ENCODE measurements at places on chromosomes 3 and 15. TPM values are rescaled to one million over a fixed set of nuclear protein-coding genes. Genes with fewer than 3 reads are reported as not detected.

Gene EPM2AIP1
- total RNA-seq, result 19.4 TPM

DNA sequence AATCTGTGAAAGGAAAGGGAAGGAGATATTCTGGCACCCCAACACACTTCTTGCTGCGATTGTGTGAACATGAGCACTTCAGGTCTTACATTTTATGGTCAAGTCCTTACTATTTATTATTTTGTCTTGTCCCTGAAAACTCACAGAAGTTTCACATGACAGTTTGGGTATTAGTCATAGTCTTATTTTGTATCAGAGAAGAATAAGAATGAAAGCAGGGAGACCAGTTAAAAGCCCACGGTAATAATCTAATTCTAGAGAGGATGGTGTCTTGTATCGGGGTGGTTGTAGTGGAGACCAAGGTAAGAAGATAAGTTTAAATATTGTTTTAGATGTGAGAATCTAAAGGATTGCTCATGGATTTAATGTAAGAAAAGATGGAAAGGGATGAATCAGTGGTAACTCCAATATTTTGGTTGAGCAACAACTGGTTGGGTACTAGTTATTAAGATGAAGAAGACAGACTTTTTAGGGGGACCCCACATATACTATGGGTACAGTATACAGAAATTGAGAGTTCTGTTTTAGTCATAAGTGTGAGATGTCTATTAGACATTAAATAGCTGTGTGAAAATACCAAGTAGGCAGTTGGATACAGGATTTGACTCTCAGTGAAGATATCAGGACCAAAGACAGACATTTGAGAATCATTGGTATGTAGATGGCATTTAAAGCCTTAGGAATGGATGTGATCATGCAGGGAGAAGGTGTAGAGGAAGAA lies 227.6 kb downstream of the MFSD1 start:
- no peaks in the 10 kb centered on the region for H3K27me3 ChIP-seq
- no peaks in the 10 kb centered on the region for H3K36me3 ChIP-seq
- no peak overlapping the region for H3K4me3 ChIP-seq
- no peaks in the 10 kb centered on the region for H3K4me1 ChIP-seq
- DNase-seq, result no peak

DNA sequence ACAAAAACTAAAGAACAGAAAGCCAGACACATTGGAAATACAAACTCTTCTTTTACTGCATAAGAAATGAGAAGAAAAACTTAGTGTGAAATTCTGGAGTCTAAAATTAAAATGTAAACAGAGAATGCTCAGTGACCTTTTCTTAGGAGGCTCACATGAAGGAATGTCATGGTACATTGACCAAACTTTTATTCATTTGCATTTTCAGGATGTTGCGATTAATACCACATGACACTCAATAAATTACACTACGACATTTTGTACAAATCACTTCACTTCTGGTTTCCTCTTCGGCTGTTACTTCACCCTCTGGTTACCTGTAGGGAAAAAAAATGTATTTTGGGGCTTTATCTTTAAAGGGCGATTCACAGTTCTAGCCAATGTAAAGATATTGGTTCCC lies 56.4 kb upstream of the ACTC1 start:
- no peak overlapping the region for H3K27ac ChIP-seq
- peaks cover 9% of the 10 kb centered on the region for H3K4me1 ChIP-seq
- no peaks in the 10 kb centered on the region for H3K36me3 ChIP-seq

Gene AAGAB
- 23.0 TPM for total RNA-seq

- H3K36me3 ChIP-seq, result no peaks in the 10 kb centered on the region
- H3K27me3 ChIP-seq, result no peaks in the 10 kb centered on the region
- H3K27ac ChIP-seq, result no peak overlapping the region
- H3K4me1 ChIP-seq, result no peaks in the 10 kb centered on the region
- H3K4me3 ChIP-seq, result no peak overlapping the region
- DNase-seq, result no peak
Observed at GRCh38 chr3:97793420-97794019, 28.3 kb upstream of the CRYBG3 start.
